ENCODE measurements at places on chromosomes 2 and 18.

GRCh38 chr2:147198651-147199171, 646.1 kb upstream of the ACVR2A start:
- no peak for DNase-seq

DNA sequence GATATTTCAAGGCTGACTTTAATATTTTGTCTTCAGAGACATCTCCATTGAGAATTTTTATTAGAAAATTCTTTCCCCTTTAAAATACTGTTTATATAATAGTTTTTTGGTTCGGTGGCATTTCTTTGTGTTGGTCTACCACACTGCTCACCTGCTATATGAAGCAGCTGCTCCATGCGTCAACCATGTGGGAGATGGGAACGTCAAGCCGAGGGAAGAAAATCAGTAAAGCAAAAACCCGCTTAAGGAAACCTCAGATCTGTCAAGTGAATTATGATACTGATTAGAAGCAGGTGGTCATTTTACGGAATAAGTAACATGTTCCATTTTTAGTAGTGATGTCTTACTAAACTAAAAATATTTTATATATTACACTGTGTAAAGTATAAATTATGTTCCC, 5.6 kb upstream of the TMEM17 start:
- DNase-seq, result no peak

DNA sequence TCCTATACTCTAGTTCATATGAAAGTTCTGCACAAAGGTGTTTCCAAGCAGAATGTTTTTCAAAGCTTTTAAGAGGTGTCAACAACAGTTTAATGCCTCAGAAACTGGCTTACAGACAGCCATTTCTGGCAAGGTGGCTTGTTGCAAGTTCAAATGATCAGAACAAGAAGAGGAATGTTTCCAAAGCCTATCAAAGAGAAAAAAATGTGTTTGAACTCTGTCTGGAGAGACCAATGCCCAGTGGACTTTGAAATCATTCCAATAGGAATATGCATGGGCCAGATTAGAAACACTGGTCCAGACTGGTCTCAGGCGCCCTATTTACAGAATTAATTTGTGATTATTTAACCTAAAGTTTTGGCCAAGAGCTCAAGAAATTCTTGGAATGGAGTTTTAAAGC, 106.2 kb downstream of the CPS1 start:
- no peak for DNase-seq

GRCh38 chr2:691821-692761, 14.9 kb upstream of the TMEM18 start:
- DNase-seq, result no peak

DNA sequence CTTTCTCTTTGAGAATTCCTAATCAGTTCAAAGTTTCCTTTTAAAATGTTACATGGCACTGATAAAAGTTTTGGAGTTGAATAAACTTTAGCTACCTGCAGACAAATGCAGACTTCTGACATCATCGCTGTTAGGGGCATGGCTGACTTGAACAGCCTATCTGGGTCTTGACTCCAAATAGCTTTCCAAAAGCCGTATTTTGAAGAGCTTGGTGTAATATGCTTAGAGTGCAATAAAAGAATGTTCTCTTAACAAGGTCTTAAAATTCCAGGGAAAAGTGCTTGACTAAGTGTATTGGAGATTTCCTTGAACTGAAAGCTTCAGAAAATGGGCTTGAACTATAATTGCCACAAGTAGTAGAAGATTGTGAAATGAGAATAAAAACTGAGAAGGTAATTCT, 342.9 kb upstream of the DCC start:
- no peak for DNase-seq

DNA sequence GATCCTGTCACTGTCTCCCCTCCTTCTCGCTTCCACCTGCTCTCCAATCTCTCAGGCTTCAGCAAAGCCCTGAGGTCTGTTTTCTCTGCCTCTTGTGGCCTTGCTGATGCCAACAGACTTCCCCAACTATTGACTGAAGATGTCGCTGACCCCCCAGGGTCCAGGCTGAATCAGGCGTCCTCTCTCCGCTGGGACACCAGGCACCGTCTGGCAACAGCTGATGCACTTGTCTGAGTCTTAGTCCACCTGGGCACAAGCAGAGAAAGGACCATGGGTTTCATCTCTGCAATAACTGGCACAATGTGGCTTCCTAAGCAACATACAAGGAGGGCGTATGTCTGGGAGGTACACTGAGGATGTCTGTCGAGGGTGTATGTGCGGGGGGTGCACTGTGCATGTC, 248.7 kb upstream of the MYT1L start:
- DNase-seq, result no peak

GRCh38 chr2:200318940-200319435, 12.5 kb downstream of the SPATS2L start:
- DNase-seq, result no peak

DNA sequence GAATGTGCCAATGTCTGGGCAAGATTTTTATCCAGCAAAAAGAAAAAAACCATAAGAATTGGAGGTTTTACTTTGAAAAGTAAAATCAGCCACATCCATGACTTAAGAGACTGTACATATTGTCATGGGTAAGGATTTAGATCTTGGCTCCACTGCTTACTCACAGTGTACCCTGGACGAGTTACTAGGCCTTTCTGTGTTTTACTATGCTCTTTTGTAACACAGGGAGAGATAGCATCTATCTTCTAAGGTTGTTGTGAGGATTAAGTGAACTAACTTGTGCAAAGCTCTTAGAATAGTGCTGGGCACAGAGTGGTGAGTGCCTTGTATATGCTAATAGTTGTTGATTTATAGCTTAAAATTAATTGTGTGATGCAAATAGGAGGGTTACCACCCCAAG, 255.9 kb downstream of the NEDD4L start:
- DNase-seq, result no peak

DNA sequence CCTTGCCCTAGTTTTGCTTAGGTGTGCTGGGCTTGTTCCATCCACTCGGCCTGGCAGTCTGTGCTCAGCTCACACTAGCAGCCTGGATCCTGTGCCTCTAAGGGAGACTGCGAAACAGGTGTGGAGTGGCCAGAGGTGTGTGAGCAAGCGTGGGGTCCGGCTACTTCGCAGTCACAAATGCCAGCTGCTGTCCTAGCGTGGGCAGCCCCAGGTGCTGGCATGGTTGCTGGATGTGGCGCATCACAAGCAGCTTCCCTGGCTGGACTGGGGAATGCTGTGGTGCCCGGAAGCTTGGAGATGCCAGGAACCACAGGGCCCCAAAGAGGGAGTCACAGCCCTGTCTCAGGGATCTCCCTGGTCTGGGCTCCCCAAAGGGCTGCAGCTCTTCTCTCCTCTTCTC, 119.0 kb upstream of the TMEFF2 start:
- DNase-seq, result no peak

DNA sequence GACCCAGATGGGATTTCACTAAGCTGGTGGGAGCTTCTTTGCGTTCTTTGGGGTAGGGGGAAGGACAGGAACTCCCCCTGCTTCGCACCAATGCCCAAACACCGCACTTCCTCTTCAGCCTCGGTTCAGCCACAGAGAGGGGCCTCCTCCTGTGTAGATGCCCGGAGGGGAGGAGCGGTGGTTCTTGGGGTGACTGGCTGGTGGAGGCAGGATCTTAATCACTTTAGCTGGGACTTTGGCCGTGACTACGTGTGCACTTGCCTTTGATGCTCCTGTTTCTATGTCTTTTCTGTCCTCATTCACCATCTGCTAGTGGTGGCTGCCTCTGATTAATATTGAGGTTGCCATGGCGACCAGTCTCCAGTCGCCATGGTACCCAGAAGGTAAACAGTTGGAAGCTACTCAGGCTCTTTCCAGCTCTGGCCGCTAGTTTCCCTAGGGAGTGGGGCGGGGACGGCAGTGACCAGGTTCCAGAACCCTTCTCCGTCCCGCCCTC, 1.9 kb downstream of the CNGA3 start:
- DNase-seq, result no peak

- no peak for DNase-seq
Observed at GRCh38 chr18:8609659-8610458, 622 bp downstream of the RAB12 start.

GRCh38 chr2:10475221-10475722, 27.1 kb upstream of the ODC1 start:
- no peak for DNase-seq
